ENCODE measurements at places on chromosomes 5 and 9.

DNA sequence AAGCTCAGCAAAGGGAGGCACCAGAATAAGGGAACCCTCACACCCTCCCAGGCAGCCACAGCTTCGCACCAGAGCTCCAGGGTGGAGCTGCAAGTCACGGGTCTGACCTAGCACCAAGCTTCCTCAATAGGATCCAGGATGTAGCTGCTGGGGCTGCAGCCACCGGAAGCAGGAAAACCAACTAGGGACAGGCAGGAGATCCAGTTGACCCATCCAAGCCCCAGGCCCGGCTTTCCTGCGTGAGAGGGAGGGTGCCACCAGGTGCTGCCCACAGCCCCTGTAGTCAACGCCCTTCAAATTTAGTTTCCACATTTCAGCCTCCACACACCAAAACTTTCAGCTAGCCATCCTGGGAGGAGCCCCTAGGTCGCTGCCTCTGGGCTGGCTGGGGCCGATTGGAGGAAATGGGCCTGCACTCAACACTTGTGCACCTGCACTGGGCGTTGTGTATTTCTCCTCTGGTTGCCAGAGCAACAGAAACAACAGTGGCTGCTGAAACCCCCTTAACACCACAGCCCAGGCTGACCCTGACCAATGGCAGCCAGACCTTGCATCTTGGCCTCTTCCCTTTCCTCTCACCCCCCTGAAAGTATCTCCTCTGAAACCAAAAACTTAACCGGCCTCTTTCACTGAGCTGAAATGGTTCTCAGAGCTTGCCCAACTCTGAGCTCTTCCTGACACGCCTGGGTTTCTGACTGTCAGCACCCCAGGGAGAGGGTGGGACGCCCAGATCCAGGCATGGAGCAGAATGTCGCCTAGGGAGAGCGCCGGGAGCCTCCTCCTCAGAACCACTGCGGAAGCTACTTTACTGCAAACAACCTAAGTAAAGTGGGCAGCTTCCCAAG is 226.5 kb upstream of the MAP3K1 start:
- no peak for DNase-seq

- DNase-seq: no peak
Observed at GRCh38 chr9:101369286-101369685, 15.5 kb downstream of the BAAT start.

- no peak for DNase-seq
Observed at GRCh38 chr5:18119156-18119785, 485.0 kb downstream of the TAF11L14 start.

DNA sequence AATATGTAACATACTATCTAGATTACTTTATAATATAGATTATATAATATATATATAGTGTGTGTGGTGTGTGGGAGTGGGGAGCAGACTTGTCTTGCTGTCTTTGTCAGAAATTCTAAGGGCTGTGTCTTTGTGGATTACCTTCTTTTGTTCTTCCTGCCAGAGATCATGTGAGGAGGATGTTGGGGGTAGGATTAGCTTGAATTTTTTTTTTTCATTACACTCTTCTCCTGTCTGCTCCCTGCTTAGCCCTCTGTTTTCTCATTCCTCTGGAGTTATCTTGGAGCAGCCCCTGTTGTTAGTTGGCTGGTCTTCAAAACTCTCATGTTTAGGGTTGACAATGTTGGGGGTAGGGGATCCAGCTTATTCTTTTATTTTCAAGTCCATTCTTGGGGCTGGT is 21.0 kb upstream of the C9orf40 start:
- DNase-seq: no peak

GRCh38 chr9:19229595-19230354 is 718 bp upstream of the DENND4C start:
- no peak for DNase-seq

GRCh38 chr5:67246108-67246507 is 49.5 kb upstream of the CD180 start:
- no peak for DNase-seq

DNA sequence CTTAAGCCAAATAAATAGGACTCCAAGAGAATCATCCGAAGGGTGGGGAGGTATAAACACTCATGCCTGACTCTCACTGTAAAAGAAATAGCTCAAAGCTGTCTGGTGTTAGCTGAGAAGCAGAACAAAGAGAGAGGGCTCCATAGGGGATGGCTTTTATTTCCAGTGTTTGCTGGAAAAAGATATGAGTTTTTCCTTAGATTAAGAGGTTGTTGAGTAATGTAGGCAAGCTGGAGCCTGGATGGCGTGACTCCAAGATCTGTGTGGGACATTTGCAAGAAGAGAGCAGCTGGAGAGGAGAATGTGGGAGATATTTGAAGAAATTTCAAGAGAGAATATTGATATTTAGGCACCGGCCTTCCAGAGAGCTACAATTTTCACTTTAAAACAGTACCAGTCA is 793.7 kb upstream of the RGMB start:
- DNase-seq: no peak

DNA sequence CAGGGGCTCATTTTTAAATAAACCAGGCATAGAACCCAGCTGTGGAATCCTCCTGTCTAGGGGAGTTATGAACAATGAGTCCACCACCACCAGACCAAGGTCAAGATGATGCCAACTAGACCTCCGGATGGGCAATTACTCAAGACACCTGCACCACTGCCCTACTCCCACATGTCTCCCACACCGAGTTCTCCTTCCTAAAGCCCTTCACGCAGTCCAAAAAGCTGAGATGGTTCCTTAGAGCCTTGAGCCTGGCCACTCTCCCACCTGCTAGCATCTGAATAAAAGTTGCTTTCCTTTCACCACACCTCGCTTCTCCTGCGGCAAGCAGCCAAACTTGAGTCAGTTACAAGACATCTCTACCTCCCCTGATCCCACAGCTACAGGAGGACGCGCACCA is 15.4 kb upstream of the PPP1R26 start:
- DNase-seq: no peak

DNA sequence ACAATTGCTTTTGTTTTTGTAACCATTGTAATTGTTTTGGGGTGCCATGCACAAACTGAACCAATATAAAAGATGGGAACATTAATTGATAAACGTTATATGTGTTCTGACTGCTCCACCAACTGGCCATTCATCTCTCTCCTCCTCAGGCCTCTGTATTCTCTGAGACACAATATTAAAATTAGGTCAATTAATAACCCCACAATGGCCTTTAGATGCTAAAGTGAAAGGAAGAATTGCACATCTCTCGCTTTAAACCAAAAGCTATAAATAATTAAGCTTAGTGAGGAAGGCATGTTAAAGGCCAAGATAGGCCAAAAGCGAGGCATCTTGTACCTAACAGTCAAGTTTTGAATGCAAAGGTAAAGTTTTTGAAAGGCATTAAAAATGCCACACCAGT is 448.4 kb upstream of the ITGA1 start:
- no peak for DNase-seq

DNA sequence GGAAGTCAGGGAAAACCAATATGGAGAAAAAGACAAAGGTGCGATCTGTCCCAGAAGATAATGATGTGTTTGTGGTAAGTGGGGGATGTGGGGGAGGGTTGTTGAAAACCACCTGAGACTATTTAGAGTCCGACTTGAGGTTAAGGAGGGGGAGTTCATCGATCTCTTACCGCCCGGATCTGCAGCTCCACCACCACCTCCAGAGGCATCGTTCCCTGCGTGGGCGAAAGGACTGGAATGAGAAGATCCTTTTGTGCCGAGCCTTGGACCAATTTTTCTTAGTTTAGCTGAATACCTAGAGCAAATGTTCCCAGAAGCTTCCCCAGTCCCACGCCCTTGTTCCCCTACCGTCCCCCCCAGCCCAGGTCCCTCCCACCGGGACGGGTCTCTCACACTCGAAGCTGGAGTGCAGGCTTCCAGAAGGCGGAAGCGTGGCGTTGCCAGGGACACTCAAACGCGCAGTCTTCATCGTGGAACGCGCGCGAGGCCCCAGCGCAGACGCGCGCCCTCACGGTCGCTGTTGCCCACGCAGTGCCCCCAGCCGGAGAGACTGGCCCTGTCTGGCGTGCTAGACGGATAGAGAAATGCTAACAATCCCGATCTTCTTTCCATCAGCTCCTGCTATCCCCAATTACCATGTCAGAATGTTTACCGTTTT is at the start of gene SPATA6L:
Gene SPATA6L, minus strand, starts transcription at position 439 of the 658 bp plus-strand sequence. Its CDS starts 230 bp downstream, at position 209.
- no peak for DNase-seq

GRCh38 chr5:78569441-78569840 is 79.1 kb downstream of the LHFPL2 start:
- DNase-seq: no peak

All from cortex of kidney (tissue), 1 donor.